ENCODE measurements at places on chromosomes 1 and 21. TPM values are rescaled to one million over a fixed set of nuclear protein-coding genes. Genes with fewer than 3 reads are reported as not detected.

PTGER3 gene
- 52.1 TPM for total RNA-seq

SLC22A15 gene
- 10.1 TPM for total RNA-seq

SEC16B gene
- 3.8 TPM for total RNA-seq

VWA5B1 gene
- not detected for total RNA-seq

SOAT1 gene
- total RNA-seq, result 22.4 TPM

LDLRAD1 gene
- total RNA-seq, result not detected

TOR3A gene
- 50.5 TPM for total RNA-seq

TMPRSS15 gene
- total RNA-seq, result not detected

AMY1C gene
- total RNA-seq, result not detected

TCHH gene
- under 0.01 TPM for total RNA-seq

IL22RA1 gene
- total RNA-seq, result 0.73 TPM

CADM3 gene
- total RNA-seq, result 15.2 TPM

LCE1C gene
- not detected for total RNA-seq

ZNF687 gene
- 25.9 TPM for total RNA-seq

NBPF26 gene
- 37.6 TPM for total RNA-seq

FNDC5 gene
- total RNA-seq, result 0.96 TPM

MPL gene
- not detected for total RNA-seq

ZNF670 gene
- 2.1 TPM for total RNA-seq

TRIM45 gene
- 8.2 TPM for total RNA-seq

PTPRF gene
- 149 TPM for total RNA-seq

SELP gene
- total RNA-seq, result 13.1 TPM

MYBPHL gene
- not detected for total RNA-seq

Data from breast epithelium (tissue), 4 donors.